ENCODE measurements at places on chromosomes 7 and 10.

DNA sequence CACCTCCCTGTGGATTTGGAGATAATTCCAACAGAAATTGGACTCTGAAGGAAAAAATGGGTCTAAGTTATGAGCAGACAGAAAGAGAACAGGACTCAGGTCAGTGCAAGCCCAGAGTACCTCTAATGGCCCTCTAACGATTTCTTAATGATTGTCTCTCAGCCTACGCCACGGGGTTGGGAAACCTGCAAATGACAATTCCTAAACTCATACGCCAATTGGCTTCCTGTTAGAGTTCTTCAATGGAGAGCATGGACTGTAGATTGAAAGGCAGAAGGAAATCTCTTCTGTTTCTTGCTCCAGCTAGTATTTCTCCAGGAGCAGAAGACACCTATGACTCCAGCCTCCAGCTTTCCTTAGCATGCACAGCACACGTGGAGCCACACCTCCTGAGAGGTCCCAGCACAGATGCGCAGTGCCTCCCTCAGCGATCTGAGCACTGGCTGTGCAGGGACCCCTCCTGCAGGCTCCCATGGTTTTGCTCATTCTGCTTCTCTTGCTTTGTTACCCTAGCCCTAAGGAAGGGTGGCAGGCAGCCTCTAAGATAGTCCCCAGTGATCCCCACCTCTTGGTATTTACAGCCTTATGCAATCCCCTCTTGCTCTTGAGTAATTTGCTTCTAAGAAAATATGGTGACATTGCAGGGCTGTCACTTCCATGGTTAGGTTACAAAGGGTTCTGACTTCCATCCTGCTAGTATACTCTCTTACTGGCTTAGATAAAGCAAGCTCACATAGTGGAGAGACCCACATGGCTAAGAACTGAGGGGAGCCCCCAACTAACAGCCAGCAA, 30.1 kb downstream of the DENND11 start:
- no peak for DNase-seq

GRCh38 chr10:103573205-103573487, 79.6 kb downstream of the NEURL1 start:
- DNase-seq, result no peak

DNA sequence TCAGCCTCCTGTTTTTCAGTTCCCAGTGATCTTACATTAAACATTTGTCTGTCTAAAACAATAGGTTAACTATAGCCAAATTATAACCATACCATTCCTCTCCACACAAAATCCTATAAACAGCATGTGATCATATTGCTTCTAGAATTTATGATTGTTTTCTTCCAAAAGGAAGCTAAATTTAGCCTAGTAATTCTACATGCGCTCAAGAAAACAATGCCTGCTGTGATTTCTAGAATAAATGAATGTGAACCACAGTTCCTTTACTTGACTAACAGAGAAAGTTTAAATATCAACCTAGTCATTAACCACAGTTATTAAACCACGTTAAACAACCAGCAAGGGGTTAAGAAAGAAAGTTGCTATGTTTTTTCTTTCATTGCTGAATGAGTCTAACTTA, 26.4 kb downstream of the MET start:
- no peak for DNase-seq

DNA sequence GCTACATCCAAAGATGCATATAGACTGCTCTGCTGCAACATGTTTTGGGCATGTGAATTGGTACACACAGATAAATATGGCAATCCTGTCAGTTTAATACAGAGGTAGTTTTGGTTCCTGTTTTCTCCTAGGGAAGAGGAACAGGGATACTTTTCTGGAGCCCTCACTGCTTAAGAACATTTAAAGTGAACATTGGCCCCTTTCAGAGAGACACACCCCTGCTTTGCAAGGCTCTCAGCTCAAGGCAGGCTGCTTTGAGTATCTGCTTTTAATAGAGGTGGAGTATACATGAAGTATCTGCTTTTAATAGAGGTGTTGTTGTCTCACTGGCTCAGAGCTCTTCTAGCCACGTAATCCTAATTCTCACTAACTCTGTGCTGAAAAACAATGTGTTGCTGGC, 38.9 kb downstream of the CYP51A1 start:
- DNase-seq, result no peak

DNA sequence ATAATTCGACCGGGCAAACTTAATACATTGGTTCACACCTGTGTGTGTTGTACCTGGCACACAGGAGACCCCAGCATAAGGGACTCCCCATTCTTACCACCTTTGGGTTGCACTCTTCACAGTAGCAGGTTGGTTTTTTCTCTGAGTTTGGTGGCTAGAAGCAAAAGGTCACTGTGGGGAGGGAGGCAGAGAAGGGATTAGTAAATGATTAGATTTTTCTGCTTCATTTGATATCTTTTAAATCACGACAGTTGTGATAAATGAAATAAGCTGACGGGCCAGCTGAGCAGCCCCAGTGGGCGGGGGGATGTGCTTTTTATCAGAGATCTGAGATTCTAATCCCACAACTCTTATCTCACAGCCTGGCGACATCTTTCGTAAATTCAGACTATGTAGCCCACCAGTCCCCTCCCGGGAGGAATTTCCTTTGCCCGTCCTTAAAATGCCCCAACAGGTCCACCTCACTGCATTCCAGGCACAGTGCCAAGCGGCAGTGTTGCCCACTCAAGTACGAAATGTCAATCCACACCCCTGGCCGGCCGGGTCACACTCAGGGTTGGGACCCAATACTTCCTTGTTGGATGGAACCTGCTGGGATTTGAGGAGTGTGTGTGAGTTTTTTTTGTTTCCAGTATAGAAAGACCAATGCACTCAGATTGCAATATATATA, 10.5 kb upstream of the KCP start:
- DNase-seq, result no peak

- DNase-seq, result no peak
These were observed 37.3 kb upstream of the TPST1 start for GRCh38 chr7:66167773-66168387.

GRCh38 chr7:149869291-149869650, 4.5 kb upstream of the ATP6V0E2 start:
- DNase-seq, result no peak
